ENCODE measurements at places on chromosomes 12 and 14. TPM values are rescaled to one million over a fixed set of nuclear protein-coding genes. Genes with fewer than 3 reads are reported as not detected.

DNA sequence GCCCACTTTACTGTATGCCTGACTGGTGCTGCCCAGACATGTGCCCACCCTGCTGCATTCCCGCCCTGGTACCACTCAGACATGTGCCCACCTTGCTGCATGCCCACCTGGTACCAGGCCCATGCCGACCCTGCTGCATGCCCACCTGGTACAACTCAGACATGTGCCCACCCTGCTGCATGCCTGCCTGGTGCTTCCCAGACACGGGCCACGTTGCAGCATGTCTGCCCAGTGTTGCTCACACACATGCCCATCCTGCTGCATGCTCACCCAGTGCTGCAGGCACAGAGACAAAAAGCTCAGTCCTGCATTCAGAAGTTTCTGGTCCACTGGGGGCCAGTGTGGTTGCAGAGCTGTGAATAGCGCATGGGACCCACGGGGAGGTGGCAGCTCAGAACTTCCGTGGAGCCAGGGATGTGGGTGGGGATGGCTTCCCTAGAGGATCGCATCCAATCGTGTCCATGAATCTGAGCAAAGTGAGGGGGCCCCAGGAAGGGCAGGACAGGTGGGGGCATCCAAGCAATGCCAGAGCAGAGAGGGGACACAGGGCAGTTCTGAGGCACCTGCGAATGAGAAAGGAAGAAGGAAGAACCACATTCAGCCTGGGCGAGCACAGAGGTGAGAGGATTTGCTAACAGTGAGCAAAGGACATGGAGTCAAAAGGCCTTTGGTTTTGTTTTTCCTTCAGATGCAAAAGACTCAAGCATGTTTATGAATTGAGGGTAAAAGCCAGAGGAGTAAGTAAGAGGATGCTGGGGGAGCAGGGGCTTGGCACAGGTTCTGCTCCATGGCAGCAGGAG lies 175.9 kb upstream of the C14orf180 start:
- no peak overlapping the region for H3K27ac ChIP-seq
- no peak overlapping the region for H3K4me3 ChIP-seq
- no peak for DNase-seq
- H3K4me1 ChIP-seq, result no peaks in the 10 kb centered on the region
- no peaks in the 10 kb centered on the region for H3K36me3 ChIP-seq

Gene KRT83
- not detected for total RNA-seq

GRCh38 chr12:45339035-45339434 lies 123.1 kb downstream of the ANO6 start:
- H3K27ac ChIP-seq, result no peak overlapping the region
- DNase-seq, result no peak
- H3K4me1 ChIP-seq, result no peaks in the 10 kb centered on the region

Gene DNAL1
- 7.5 TPM for total RNA-seq

DNA sequence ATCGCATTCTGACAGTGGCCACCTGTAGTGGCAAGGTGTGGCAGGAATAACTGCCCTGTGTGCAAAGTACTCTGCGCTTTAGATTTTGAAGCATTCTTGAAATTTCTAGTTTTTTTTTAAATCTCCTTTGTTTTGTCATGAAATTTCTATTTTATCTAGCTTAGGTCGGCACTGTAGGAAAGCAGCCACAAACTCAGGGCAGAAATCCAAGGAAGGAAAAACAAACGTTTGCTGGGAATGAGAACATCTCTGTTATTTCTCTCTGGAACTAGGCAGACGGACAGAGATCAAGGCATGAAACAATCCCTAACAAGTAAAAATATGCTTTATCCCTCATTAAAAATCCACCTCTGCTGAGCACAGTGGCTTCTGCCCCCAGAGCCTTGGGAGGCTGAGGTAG lies 1.3 kb upstream of the NR2C1 start:
- H3K4me1 ChIP-seq, result no peaks in the 10 kb centered on the region
- H3K4me3 ChIP-seq, result no peak overlapping the region
- no peaks in the 10 kb centered on the region for H3K36me3 ChIP-seq

Gene PROX2
- total RNA-seq, result not detected

Gene TOMM20L
- not detected for total RNA-seq

Gene ARHGAP9
- total RNA-seq, result 5.2 TPM

- H3K4me3 ChIP-seq, result no peak overlapping the region
- H3K36me3 ChIP-seq, result no peaks in the 10 kb centered on the region
- H3K4me1 ChIP-seq, result peaks cover 9% of the 10 kb centered on the region
- no peaks in the 10 kb centered on the region for H3K27me3 ChIP-seq
- peak overlapping the region; percentile 74 for H3K27ac ChIP-seq
Observed at GRCh38 chr12:23921099-23921856, 28.2 kb downstream of the SOX5 start.
